Trophoblast cell (in vitro differentiated cells and primary cell): ENCODE measurements at places on chromosomes 13 and 19.

- no peak for DNase-seq
- H3K27me3 ChIP-seq: no peaks in the 10 kb centered on the region
- H3K36me3 ChIP-seq: peaks cover 2% of the 10 kb centered on the region
- H3K4me1 ChIP-seq: peaks cover 11% of the 10 kb centered on the region
- H3K4me3 ChIP-seq: no peak overlapping the region
Measured at GRCh38 chr19:54430306-54431254, 15.3 kb downstream of the TTYH1 start.

DNA sequence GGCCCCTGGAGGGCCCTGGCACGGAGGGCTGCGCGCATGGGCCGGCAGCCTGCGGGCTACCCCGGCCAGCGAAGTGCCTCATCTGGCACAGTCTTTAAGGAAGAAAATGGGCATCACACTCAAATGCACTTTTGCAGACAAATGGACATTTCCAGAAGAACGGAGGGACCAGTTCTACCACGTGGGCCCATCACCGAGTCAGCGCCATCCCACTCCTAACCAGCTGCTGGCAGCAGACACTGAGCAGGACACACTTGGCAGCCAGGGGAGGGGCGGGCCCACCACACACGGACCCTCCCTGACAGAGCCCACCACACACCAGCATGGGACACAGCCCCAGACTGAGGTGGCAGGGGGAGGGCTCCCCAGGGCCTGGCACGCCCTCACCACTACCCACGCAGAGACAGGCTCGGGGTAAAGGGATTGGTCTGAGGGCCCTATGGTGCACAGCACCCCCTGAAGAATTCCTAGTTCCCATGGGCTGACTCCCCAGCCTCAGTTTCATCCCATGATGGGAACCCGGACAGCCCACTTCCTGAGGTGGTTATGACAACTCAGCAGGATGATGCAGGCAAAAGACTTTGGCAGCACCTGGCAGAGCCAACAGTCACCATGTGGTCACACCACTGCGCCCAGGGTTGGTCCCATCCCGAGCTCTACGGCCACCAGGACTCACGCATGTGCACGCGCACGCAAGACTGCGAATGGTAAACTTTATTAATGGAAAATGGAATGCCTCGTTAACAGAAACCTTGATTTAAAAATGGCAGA lies 18.7 kb upstream of the TINCR start:
- H3K36me3 ChIP-seq: peaks cover 54% of the 10 kb centered on the region
- H3K27ac ChIP-seq: no peak overlapping the region
- DNase-seq: no peak
- peaks cover 9% of the 10 kb centered on the region for H3K4me1 ChIP-seq

DNA sequence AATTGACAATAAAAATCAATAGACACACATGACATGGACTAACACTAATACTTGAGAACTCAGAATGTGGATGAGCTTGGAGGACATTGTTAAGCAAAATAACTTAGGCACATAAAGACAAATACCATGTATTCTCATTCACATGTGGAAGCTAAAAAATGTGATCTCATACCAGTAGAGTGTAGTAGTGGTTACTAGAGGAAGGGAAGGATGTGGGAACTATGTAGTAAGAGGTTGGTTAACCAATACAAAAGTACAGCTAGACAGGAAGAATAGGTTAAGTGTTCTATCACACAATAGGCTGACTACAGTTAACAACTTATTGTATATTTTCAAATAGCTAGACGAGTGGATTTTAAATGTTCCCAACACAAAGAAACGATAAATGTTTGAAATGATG lies 415.8 kb upstream of the KLF12 start:
- no peak overlapping the region for H3K4me3 ChIP-seq
- DNase-seq: no peak
- H3K36me3 ChIP-seq: no peaks in the 10 kb centered on the region
- H3K4me1 ChIP-seq: no peaks in the 10 kb centered on the region

DNA sequence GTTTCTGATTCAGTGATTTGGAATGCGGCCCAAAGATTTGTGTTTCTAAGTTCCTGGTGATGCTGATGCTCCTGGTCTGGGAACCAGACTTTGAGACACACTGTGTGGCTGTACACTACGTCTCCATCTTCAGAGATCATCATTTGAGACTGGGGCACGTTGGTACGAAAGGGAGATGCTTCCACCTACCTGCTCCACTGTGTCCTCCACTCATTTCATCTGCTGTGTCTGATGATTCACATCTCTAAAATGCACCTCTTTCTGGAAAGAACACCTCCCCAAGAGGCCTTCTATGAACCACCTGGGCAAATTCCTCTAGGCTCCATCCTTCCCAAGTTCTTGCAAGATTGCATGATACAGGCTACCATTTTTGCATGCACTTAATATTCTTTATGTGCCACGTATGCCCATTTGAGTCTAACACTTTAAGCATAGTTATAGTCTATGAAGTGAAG lies 58.6 kb downstream of the ERCC5 start:
- no peaks in the 10 kb centered on the region for H3K36me3 ChIP-seq
- H3K27ac ChIP-seq: no peak overlapping the region
- no peaks in the 10 kb centered on the region for H3K27me3 ChIP-seq

DNA sequence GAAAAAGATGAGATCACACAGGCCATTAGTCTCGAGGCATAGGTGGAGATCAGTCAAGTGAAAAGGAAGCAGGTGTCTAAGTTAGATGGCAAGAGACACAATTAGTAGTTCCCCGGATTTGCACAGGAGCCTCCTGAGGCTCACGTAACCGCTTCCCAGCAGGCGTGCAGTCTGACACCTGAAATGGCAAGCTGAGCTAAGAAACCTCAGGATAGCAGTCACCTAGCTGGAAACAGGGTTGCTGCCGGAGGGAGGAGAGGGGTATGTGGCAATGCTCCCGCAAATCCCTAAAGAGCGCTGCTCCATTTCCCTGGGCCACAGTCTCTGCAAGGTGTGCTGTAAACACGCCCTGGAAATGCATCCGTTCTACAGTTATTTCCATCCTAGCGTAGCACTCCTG lies 1151.0 kb downstream of the DIAPH3 start:
- H3K27me3 ChIP-seq: no peaks in the 10 kb centered on the region
- no peak overlapping the region for H3K27ac ChIP-seq
- H3K36me3 ChIP-seq: no peaks in the 10 kb centered on the region
- no peaks in the 10 kb centered on the region for H3K4me1 ChIP-seq

DNA sequence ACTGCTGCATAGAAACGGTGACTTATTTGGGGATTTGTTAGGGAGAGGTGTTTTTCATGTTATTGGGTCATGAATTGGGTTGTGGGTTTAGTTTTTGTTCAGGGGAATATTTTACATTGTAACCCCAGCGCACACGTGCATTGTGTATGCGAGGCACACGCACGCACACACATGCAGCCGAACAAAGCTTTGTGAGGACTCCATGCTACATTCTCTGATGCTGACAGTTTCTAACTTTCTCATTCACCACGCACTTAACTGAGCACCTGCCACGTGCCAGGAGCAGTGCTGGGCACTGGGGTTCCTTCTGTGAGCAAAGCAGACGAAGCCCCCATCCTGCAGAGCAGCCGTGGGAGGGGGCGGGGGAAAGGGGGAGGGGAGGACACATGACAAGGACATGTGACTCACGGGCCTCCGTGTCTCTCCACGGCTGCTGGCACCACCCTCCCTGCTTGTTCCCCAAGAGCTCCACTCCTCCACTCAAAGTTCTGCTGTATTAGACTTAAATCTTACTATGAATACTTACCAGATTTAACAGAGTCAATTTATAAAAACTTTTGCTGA lies 55.6 kb downstream of the SLC7A9 start:
- no peaks in the 10 kb centered on the region for H3K36me3 ChIP-seq
- H3K4me3 ChIP-seq: no peak overlapping the region
- no peaks in the 10 kb centered on the region for H3K27me3 ChIP-seq
- no peaks in the 10 kb centered on the region for H3K4me1 ChIP-seq

DNA sequence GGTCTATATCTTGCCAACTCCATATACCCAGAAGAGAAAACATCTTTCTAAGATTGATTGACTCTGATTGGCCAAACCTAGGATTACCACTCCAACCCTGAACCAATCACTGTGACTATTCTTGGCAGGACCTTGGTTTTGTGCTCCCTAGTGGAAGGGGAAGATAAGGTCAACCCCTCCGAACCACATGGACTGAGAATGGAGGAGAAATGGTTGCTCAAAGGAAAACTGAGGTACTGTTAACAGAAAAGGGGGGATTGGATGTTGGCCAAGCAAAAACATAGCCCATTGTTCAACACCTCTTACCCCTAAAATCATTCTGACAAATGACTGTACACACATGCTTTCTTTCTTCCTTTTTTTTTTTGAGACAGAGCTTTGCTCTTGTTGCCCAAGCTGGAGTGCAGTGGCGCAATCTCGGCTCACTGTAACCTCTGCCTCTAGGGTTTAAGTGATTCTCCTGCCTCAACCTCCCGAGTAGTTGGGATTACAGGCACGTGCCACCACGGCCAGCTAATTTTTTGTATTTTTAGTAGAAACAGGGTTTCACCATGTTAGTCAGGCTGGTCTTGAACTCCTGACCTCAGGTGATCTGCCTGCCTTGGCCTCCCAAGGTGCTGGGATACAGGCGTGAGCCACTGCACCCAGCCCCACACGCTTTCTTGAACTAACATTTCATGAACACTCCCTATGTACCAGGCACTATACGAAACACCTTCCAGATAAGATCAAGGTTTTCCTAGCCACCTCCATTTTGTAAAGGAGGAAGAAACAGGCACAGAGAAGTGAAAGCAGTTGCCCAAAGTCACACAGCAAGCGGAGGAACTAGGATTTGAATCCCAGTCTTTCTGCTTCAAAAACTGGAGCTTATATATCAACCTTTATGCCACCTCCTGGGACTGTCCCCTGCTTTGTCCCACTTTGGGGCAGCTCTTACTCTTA lies 6.5 kb downstream of the MEIOSIN start:
- no peaks in the 10 kb centered on the region for H3K4me1 ChIP-seq
- H3K4me3 ChIP-seq: no peak overlapping the region
- no peaks in the 10 kb centered on the region for H3K27me3 ChIP-seq
- no peak overlapping the region for H3K27ac ChIP-seq

- peaks cover 35% of the 10 kb centered on the region for H3K36me3 ChIP-seq
- no peak for DNase-seq
- H3K27me3 ChIP-seq: no peaks in the 10 kb centered on the region
- no peak overlapping the region for H3K27ac ChIP-seq
- no peak overlapping the region for H3K4me3 ChIP-seq
Measured at GRCh38 chr13:113190181-113190580, 18.3 kb downstream of the PCID2 start.

DNA sequence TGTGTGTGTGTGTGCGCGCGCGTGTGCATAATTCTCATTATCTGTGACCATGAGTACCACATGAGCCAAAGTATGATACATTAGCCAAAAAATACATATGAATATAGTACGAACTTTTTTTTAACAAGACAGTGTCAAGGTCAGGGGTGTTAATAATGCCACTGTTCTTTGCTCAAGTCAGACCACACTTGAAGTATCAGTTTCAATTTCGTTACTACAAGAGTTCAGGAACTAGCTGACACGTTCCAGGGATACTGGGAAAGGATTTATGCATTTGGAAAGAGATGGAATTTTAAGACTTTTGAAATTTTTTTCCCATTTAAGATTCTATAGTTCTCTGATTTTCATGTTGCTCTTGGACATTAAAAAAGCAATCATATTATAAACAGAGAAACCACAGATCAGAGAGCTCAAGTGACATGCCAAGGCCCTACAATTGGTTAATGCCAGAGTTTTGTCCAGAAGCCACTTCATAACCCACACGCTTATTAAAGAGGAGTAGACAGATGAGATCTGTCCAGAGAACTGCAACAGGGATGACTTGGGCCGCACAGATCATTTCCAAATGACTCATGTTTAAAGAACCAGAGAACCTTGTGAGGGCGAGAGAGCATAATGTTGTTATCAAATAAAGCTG lies 718.8 kb upstream of the SGCG start:
- no peaks in the 10 kb centered on the region for H3K4me1 ChIP-seq
- H3K27ac ChIP-seq: no peak overlapping the region
- H3K27me3 ChIP-seq: no peaks in the 10 kb centered on the region
- no peak for DNase-seq
- H3K36me3 ChIP-seq: no peaks in the 10 kb centered on the region

- no peaks in the 10 kb centered on the region for H3K27me3 ChIP-seq
- H3K36me3 ChIP-seq: peaks cover 6% of the 10 kb centered on the region
- DNase-seq: no peak
- H3K4me1 ChIP-seq: peaks cover 9% of the 10 kb centered on the region
Measured at GRCh38 chr19:3697671-3698385, 2.4 kb downstream of the PIP5K1C start.

DNA sequence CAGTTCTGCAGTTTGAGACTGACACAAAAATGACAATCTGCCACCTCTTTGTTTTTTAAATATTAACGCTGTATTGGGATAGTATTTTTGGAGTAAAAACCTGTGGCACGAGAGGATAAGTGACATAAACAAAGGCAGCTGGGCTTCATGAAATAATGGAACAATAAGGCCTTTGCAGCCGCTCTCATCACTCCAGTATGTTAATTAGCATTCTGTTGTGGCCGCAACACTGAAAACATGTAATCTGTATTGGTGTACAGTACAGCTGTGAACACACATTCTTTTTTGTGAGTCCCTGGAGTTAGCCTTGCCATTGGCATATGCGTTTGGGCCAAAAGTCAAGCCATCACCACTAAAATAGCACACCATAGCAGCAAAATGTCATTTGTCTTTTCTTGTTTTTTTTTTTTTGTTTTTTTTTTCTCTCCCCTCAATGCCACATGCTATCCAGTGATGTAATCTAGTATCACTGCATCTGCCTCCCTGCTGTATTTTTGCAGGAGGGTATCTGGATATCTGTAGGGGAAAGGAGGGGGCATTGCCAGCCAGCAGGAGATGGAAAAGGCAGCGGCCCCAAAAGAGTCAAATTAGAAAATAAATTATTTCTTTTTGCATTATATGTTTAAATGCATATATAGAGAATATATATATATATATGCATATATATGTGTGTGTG lies 885 bp upstream of the ZNF536 start:
- DNase-seq: no peak
- peaks cover 2% of the 10 kb centered on the region for H3K4me1 ChIP-seq
- H3K27me3 ChIP-seq: peaks cover 27% of the 10 kb centered on the region
- no peaks in the 10 kb centered on the region for H3K36me3 ChIP-seq

GRCh38 chr13:84405286-84405685 lies 523.0 kb upstream of the SLITRK1 start:
- H3K36me3 ChIP-seq: no peaks in the 10 kb centered on the region
- H3K27ac ChIP-seq: no peak overlapping the region
- DNase-seq: no peak
- no peak overlapping the region for H3K4me3 ChIP-seq

DNA sequence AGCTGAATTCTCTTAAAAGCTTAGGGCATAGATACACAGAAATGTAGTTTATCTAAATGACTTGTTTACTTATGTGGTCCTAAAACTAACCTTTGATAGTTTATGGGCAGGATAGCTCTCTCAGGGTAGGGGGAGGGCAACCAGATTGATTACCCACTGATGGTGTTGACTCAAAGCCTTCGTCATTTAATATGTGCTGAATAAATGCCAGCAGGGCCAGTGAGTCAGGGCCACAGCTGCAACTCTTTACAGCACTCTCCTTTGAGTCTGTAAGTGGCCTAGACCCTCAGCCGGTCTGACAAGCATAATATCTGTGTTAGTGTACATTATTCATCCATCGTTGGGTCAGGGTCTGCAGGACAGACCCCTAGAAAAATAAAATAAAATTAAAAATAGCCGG lies 128.5 kb downstream of the ZNF675 start:
- DNase-seq: no peak
- no peaks in the 10 kb centered on the region for H3K27me3 ChIP-seq
- no peaks in the 10 kb centered on the region for H3K4me1 ChIP-seq
- H3K36me3 ChIP-seq: no peaks in the 10 kb centered on the region
- no peak overlapping the region for H3K4me3 ChIP-seq

- DNase-seq: no peak
- no peak overlapping the region for H3K27ac ChIP-seq
- no peak overlapping the region for H3K4me3 ChIP-seq
- H3K36me3 ChIP-seq: no peaks in the 10 kb centered on the region
- peaks cover 10% of the 10 kb centered on the region for H3K4me1 ChIP-seq
Measured at GRCh38 chr13:111183959-111184358, 68.8 kb downstream of the ARHGEF7 start.
